Progenitor cell of endocrine pancreas (in vitro differentiated cells): ENCODE measurements at places on chromosomes 5 and 9. TPM values are rescaled to one million over a fixed set of nuclear protein-coding genes. Genes with fewer than 3 reads are reported as not detected.

- no peak for DNase-seq
Observed at GRCh38 chr9:110148891-110149290, 59.1 kb downstream of the C9orf152 start.

GRCh38 chr5:159836691-159837090 is 79.6 kb upstream of the ADRA1B start:
- DNase-seq = no peak

DNA sequence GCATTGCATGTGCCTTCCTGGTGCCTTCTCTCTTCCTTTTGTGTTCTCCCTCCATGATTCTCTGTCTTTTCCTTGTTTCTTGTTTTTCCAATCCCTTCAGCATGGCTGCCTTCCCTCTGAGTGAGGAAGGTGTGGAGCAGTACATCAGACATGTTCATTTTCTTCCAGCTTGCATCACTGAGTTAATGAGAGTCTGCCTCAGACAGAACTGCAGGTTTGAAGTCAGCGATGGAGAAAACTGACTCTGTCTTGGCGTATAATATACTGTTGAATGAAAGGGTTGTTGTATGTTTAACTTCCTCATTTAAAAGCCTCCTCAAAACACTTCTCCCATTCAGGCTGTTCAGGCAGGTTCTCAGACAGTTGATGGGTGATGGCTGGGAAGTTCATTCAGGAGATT is 129.3 kb downstream of the KDM4C start:
- no peak for DNase-seq

- DNase-seq = no peak
Observed at GRCh38 chr5:90022711-90023053, 386.9 kb downstream of the CETN3 start.

- no peak for DNase-seq
Observed at GRCh38 chr5:146232223-146232622, 28.8 kb downstream of the RBM27 start.

Gene CTNNAL1
- total RNA-seq = 42.8 and 47.8 TPM in 2 replicates

- DNase-seq = no peak
Observed at GRCh38 chr5:116626272-116626723, 51.7 kb upstream of the SEMA6A start.

Gene SH3RF2
- total RNA-seq = 16.7 and 17.6 TPM in 2 replicates

Gene SLC2A6
- 4.7 and 5.2 TPM in 2 replicates for total RNA-seq

DNA sequence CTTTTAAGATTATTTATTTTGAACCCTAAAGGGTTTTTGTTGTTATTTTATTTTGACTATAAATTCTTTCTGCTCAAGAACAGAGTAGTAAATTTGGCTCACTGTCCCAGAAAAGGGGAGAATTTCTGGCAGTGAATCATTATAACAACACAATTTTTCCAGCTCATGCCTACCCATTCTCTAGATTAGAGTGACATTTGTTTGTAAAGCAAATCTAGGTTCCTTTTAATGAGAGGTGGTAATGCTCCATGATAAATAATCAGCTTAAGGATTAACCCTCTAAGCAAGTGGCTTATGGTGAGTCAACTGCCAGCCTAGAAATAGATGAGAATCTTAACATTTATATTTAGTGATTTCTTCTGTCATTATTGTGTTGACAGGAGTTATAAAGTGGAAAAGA is 409.2 kb downstream of the NFIB start:
- no peak for DNase-seq

Gene SPARC
- total RNA-seq = 55.2 and 83.9 TPM in 2 replicates

DNA sequence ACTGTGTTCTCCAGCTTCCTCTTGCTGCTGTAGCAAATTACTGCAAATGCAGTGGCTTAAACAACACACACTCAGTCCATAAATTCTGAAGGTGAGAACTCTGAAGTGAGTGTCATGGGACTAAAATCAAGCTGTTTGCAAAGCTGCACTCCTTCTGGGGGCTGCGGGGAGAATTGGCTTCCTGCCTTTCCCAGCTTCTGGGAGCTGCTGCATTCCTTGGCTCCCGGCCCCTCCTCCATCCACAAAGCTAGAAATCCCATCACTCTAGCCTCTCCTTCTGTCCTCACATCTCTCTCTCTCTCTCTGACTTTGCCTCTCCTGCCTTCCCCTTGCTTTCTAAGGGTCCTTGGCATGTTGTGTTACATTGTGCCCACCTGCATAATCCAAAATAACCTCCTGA is 14.2 kb upstream of the MED10 start:
- DNase-seq = no peak

DNA sequence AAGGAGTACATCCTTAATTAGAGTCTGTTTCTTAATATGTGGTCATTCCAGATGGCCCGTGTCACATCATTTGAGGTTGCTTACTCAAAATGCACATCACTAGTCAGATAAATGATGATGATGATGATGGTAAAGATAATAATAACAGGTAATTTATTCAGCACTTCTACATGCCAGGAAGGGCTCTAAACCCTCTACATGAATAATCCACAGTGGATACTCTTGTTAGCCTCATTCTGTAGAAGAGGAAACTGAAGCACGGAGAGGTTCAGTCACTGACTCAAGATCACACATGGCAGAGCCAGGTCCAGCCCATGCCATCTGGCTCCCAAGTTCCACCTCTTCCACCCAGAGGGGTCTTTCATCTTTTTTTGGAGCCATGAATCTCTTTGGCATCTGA is 11.7 kb downstream of the SH3PXD2B start:
- no peak for DNase-seq

GRCh38 chr9:123356851-123357742 is 1.1 kb downstream of the CRB2 start:
- no peak for DNase-seq

Gene PLGRKT
- 16.8 and 18.9 TPM in 2 replicates for total RNA-seq

- no peak for DNase-seq
Observed at GRCh38 chr5:7181841-7182240, 214.1 kb upstream of the ADCY2 start.

DNA sequence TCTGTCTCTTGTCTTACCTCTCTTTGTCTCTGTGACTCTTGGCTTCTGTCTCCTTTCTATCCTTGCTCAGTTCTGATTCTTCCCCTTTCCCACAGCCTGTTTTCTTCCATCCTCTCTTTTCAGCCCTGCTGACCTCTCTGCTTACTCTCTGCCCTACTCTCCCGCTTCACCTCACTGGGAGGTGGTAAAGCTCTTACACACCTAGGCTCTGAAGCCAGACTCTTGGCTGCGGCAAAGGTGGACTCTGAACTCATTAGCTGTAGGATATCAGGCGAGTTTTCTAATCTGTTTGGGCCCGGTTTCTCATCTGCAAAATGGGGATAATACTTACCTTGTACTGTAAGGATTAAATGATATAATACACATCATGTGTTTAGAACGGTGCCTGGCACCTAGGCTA is 11.1 kb downstream of the PCDH1 start:
- no peak for DNase-seq

Gene NMUR2
- total RNA-seq = not detected in 2 replicates

- DNase-seq = no peak
Observed at GRCh38 chr5:96648593-96648992, 13.6 kb upstream of the CAST start.

- no peak for DNase-seq
Observed at GRCh38 chr9:115189686-115190085, 71.7 kb upstream of the TNC start.

DNA sequence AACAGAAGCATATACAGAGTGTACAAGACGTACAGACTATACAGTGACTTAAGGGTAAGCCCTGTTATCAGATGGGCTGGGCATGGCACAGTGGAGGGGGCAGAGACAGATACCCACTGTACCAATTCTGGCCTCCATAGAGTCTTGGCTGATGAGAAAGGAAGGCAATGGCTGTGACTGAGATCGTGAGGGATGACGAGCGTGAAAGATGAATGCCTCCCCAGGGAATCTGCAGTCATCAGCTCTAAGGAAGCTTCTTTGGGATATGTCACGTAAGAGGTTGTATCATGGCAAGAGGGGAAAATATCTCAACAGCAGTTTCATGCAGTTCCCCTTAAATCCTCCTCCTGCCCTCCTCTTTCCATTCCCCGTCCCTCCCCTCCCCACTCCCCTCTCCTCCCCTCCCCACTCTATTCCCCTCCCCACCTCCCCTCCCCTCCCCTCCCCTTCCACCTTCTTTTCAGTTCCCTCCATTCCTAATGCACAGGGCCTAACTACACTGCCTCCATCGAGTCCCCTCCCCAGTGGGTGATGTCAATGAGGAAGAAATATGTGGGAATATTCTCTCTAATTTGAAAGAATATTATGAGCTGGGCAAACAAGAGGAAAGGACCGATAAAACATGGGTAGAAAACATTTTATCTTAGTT is 226.4 kb upstream of the DAP start:
- no peak for DNase-seq

Gene CKMT2
- 1.7 and 3.7 TPM in 2 replicates for total RNA-seq

DNA sequence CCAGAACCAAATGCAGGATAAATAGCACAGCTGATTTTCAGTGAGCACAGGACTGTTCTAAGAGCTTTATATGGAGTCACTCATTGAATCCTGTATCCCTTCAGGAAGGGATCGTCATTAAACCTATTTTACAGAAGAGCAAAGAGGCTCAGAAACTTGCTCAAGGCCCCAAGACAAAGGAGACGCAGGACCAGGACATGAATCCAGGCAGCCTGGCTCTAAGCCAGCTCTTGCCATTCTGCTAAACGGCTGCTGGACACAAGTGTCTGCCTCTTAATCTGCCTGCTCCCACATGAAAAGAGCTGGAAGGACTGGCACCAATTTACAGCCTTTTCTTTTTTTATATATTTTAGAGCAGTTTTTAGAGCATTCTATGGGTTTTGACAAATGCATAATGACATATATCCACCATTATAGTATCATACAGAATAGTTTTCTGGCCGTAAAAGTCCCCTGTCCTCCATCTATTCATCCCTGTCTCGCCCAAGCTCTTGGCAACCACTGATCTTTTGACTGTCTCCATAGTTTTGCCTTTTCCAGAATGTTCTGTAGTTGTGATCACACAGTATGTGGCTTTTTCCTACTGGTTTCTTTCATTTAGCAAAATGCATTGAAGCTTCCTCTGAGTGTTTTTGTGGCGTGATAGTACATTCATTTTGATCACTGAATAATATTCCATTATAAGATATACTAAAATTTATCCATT is 37.5 kb downstream of the RETREG1 start:
- no peak for DNase-seq

DNA sequence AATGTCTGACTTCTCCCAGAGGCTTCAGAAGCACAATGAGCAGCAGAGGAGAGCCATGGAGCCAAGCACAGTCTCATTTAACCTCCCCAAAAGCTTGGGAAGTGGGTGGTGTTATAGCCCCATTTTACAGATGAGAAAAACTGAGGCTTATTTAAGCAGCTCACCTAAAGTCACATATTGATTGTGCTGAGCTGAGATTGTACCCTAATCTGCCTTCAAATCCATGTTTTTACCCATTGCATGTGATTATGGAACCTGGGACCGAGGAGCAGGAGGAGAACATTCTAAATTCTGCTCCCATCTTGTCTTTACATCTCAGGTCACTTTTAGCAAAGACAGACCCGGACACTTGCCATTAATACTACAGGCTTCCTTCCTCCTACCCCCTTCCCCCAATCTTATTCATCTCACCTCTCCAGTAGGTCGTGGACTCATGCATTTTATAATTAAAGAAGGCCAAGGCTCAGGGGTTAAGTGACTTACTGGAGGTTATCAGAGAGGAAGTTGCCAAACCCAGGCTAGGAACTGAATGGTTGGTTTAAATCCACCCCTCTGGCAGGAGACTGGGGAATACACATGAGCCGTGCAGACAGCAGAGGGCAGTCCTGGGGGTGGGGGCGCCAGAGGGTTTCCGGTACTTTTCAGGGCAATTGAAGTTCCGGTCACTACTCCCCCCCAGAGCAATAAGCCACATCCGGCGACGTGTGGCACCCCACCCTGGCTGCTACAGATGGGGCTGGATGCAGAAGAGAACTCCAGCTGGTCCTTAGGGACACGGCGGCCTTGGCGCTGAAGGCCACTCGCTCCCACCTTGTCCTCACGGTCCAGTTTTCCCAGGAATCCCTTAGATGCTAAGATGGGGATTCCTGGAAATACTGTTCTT is 51.0 kb upstream of the IL17B start:
- DNase-seq = no peak

Gene AHRR
- total RNA-seq = 0.69 and 1.3 TPM in 2 replicates
